ENCODE measurements at places on chromosomes 7 and 10. TPM values are rescaled to one million over a fixed set of nuclear protein-coding genes. Genes with fewer than 3 reads are reported as not detected.

Gene AKR1E2
- total RNA-seq: 23.0 TPM

Gene AMZ1
- total RNA-seq: not detected

DNA sequence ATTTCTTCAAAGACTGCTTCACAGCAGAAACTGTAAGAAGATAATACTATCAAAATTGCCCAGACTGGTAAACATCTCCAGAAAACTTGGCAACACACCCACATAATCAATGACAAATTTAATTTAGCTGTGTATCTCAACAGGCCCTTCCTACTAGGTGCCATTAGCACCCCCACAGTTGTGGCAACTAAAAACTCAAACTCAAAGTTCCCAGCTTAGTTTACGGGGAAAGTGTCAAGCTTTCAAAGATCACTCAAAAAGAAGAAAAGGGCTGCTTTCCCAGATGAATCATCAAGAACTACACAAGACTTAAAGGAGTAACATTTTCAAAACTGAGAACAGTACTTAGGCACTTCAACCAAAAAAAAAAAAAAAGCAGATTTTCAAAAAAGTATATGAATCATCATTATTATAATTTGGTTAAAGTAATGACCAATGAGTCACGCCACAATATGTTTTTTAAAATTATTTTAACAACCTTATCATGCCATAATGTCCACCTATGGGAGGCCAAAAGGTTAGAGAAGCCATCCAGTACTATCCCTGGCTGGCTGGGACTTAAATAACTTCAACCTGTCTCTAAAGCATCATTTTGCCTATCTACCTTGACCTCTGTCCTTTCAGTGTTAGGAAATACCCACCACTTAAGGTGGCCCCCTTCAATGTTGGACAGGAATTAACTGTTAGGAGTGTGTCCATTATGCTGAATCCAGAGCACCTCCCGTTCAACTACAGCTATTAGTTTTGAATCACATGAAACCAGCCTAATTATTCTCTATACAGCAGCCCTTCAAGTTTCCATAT, 90.8 kb downstream of the ZFAND4 start:
- no peak for DNase-seq

DNA sequence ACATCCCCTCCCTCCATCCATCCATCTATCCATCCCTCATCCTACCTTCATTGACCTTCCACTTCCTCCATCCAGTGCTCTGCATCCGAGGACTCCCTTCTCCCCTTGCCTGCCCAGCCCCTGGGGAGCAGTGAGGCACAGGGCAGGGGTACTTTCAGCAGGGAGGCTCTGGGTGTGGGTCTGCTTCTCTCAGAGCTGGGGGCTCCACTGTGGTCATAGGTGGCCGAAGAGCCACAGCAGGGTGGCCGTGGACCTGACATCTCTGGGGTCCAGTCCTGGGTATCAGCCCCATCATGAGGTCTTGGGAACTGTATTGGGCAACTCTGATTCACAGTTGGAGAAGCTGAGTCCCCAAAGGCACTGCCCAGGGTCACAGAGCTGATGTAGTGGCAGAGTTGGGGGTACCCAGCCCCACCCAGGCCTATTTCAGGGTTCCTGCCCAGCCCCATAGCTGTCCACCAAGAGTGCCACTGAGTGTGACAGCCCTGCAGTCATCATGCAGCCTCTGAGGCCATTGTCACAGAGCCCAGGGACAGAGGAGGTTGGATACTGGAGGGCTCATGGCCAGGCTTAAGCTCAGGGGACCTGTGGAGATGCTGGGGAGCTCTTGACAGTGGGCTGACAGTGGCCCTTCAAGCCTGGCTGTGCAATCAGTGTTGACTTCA, 35.3 kb upstream of the DPYSL4 start:
- no peak for DNase-seq

DNA sequence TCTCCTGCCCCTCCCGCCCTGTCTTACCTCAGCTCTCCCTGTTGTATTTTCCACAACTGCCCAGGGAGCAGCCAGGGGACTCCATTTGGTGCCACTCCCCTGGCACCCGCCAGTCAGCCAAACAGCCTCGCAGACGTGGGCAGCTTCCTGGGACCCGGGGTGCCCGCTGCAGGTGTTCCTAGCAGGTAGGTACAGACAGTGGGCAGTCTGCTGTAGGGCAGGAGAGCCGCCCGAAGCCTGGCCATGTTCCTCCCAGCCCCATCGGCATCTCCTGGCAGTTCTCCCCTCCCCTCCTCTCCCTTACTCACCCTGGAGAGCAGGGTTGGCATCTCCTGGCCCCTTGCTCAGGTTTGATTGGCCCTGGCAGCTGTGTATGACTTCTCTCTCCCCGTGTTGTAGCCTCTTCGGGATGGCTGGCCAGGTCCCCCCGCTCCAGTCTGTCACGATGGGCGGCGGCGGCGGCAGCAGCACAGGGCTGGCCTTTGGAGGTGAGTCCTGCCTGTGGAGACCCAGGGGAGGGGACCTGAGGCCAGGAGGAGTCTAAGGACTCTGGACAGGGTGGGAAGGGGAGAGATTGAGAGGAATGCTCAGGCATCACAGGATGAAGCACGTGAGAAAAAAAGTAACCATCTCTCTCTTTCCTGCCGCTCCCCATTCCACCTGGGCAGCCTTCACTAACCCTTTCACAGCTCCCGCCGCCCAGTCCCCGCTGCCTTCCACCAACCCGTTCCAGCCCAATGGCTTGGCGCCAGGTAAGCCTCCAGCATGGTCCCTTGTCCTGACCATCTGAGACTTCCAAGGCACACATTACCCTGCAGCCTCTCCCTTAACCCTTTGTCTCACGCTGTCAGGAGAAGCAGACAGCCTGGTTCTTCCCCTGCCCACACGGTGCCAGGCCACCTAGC, 11.3 kb downstream of the SAP25 start:
- DNase-seq: no peak

DNA sequence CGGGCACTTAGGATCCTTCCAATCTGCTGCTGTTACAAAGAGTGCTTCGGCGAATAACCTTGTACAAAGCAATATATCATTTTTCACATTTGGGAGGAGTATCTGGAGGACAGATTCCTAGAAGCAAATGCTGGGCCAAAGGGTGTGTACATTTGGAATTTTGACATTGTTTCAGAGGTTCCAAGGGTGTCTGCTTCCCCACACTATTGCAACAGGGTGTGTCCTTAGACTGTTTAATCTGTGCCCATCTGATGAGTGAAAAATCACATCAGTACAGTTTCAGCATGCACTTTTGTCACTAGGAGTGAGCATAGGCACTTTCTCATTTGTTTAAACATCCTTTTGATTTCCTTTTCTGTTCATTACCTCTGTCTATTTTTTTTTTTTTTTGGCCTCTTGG, 8.6 kb upstream of the ELFN1 start:
- no peak for DNase-seq

DNA sequence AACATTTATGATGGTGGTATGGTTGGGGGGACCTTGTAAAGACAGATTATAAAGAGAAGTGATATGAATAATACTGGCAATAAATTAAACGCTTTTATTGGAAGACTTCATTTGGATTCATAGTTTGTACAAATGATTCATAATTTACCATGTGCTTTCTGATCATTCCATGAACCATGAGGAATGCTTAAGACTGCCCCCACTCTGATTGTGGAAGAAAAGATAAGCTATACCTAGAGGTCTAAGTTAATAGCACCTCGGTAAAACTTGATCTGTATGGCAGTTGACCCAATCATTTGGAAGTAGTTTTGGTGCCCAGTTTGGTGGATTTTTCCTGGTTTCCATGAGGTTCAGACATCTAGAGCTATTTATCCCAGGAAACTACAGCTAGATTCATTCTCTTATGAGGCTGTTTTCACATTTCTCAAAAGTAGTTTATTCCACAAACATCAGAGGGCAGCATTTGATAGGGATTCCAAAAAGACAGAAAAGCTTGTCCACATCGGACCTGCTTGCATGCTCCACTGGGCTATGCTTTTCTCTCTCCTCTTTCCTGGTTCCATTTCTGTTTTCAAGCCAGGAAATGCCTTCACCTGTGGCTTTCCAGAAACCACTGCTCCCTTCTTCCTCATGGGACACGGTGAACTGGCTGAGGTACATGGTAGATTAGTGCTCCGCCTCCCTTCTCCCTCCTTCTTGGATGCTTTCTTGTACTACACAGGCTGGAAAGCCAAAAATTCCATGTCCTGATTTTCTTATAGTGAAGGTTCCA, 29.2 kb downstream of the TFAM start:
- DNase-seq: peak; percentile 6

DNA sequence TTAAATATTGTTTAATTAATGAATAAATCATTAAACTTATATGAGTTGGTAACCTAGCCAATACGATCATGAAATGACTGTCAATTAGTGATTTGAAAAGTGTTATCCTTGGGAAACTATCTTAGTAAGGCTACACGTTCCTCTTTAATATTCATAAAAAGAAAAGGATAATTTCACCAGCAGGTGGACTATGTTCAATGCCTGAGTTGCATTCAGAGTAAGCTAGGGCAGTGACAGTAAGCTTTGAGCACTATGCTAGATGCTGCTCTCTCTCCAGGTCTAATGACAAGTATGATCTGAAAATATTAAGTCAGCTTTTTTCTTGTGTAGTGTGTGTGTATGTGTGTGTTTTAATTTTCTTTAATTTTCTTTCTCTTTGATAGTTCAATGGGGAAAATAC, 486.3 kb upstream of the PCDH15 start:
- no peak for DNase-seq

- no peak for DNase-seq
Measured at GRCh38 chr10:1612908-1613307, 124.4 kb downstream of the ADARB2 start.

- no peak for DNase-seq
Measured at GRCh38 chr10:27490807-27491206, 13.3 kb upstream of the RAB18 start.

- DNase-seq: peak; percentile 68
Measured at GRCh38 chr7:43649755-43650274, 66.9 kb downstream of the STK17A start.

DNA sequence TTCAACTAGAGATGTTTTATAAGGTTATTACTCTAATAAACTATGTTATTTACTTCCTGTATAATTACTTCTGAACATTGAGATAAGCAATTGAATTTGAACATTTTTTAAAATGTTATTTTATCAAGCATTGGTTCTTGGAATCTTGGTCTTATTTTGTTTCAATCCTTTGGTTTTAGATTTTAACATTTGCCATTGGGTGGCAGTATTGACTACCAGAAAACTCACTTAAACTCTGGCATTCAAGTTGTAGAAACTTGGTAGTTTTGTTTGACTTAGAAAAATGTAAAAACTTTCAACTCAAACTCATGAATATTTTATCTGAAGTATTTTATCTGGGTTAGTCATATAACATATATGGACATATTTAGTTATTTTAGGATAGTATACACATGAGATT, 48.1 kb downstream of the ATRNL1 start:
- DNase-seq: peak; percentile 12

- peak; percentile 9 for DNase-seq
Measured at GRCh38 chr10:68871105-68871711, 29.9 kb upstream of the DDX50 start.

GRCh38 chr7:104207348-104207730, 474 bp downstream of the ORC5 start:
- DNase-seq: peak; percentile 32

- DNase-seq: no peak
Measured at GRCh38 chr7:19161671-19162070, 16.4 kb upstream of the FERD3L start.

- DNase-seq: no peak
Measured at GRCh38 chr10:109893386-109893785, 29.9 kb downstream of the XPNPEP1 start.

GRCh38 chr10:78471326-78471722, 437.7 kb downstream of the RPS24 start:
- DNase-seq: no peak

DNA sequence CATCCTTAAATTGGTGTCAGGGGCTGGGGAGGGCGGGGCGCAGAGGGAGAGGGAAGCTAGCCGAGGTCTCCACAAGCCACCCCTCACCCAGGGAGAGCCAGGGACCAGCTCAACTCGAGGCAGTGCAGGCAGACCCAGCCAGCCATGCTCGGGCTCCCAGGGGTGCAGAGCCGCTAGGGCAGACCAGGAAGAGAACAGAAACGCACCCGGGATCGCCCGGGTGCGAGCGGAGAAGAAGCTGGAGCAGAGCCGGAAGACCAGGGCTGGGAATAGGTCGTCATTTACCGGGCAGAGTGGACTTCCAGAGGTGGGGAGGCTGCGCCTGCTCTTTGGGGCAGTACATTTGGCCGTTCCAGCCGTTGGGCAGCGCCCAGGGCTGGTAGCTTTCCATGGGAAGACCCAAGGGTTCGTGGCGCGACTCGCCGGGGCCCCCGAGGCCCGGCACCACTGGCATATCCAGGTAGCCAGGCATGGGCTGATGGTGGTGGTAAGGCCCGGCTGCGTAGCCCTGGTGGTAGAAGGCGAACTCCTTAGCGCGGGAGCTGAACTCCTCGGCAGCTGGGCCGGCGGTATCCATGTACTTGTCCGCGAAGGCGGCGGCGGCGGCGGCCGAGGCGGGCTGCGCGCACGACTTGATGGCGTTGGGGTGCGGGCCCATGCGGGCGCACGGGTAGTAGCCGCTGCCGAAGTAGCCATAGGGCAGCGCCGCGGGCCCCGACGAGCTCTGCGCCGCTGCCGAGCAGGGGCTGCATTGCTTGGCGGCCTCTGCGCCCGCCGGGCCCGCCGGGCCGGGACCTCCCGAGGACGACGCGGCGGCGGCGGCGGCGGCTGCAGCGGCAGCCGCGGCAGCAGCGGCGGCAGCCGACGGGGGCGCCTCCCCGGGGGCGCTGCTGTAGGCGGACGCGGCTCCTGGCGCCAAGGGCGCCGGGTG, 755 bp downstream of the HOXA13 start:
- DNase-seq: no peak

DNA sequence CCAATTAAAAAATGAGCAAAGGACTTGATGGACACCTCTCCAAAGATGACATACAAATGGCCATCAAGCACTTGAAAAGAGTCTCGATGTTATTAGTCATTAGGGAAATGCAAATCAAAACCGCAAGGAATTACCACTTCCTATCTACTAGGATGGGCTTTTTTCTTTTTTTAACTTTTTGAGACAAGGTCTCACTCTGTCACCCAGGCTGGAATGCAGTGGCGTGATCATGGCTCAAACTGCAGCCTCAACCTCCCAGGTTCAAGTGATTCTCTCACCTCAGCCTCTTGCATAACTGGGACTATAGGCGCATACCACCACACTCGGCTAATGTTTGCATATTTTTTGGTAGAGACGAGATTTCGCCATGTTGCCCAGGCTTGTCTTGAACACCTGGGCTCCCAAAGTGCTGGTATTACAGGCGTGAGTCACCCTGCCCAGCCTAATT, 13.6 kb downstream of the NKX1-2 start:
- DNase-seq: no peak

GRCh38 chr10:110512461-110513187, 14.9 kb downstream of the DUSP5 start:
- DNase-seq: peak; percentile 58

Measured in lung microvascular endothelial cell (primary cell).